Right atrium auricular region (tissue), 2 donors: ENCODE measurements at places on chromosomes 12 and 14. TPM values are rescaled to one million over a fixed set of nuclear protein-coding genes. Genes with fewer than 3 reads are reported as not detected.

GRCh38 chr14:101469382-101470247 lies 91.7 kb upstream of the DIO3 start:
- H3K4me1 ChIP-seq = no peaks in the 10 kb centered on the region
- H3K27ac ChIP-seq = no peak overlapping the region
- no peaks in the 10 kb centered on the region for H3K36me3 ChIP-seq
- peak; percentile 55 for DNase-seq
- no peaks in the 10 kb centered on the region for H3K27me3 ChIP-seq

Gene TECPR2
- 13.2 TPM for total RNA-seq

DNA sequence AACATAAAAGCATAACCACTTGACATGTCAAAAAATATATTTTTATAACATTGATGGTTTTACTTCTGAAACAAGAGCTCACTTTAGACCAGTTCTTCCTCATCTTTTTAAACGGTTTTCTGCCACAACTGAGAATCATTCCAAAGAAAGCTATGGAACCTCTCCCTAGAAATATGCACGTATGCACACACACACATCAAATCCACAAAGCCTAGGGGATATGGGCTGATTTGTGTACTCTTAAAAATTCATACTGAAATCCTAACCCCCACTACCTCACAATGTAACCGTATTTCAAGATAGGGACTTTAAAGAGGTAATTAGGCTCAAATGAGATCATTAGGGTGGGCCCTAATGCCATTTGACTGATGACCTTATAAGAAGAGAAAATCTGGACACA lies 19.3 kb downstream of the TMCC3 start:
- H3K36me3 ChIP-seq = no peaks in the 10 kb centered on the region
- no peak for DNase-seq

DNA sequence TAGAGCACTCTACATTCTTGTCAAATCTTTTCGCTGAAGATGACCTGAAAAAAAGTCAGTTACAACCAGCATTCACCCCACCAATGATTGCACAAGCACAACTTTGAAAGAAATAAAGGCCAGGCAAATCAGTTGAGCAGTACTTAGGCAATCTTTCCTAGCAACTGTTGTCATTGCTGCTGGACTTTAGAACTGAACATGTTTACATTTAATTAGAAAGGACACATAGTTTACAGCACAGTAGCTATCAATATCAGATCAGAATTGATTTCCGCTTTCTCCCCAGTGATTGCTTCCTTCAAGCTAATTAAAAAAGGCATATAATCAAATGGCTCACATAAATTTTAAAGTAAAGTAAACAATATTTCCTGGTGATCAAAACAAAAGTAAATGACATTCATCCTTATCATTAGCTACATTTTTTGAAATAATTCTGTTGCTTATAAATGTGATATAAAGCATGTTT lies 128.4 kb downstream of the FOXA1 start:
- no peaks in the 10 kb centered on the region for H3K27me3 ChIP-seq
- DNase-seq = no peak

DNA sequence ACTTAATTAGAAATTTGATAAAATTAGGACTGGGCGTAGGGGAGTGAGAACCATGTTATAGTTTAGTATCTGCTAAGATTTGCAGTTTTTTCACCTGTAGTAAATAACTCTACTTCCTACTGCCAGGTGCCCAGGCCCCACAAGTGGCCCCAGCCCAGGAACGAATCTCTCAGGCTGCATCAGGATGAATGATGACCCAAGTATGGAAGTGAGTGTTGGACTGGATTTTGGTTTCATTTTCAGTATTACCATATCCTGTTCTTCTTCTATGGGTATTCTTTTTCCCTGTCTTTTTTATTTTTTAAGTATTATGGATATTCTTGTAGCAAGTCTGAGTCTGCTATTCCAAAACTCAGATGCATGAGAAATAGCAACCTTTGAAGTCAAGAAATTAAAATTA lies 120.3 kb upstream of the BCAT1 start:
- H3K36me3 ChIP-seq = no peaks in the 10 kb centered on the region
- no peaks in the 10 kb centered on the region for H3K4me1 ChIP-seq
- H3K4me3 ChIP-seq = no peak overlapping the region
- no peak for DNase-seq

DNA sequence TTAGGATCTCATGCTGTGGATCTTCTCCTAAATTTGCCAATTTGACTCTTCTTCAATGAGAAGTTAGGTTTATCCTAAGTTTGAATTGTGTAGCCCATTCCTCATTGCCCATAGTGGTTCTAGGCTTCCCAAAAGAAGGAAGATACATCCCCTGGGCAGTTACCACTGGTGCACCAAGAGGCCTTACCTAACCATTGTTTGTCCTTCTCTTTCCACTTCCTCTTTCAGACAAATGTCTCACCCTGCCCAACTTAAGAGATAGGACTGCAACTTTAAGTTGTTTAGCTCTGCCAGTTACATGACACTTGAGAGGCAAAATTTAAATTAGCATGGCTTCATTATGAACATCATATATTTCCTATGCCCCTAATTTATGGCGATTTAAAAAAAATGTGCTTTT lies 9.4 kb upstream of the KCNH3 start:
- DNase-seq = no peak
- peaks cover 29% of the 10 kb centered on the region for H3K36me3 ChIP-seq
- no peaks in the 10 kb centered on the region for H3K4me1 ChIP-seq
- no peak overlapping the region for H3K4me3 ChIP-seq
- no peaks in the 10 kb centered on the region for H3K27me3 ChIP-seq
- no peak overlapping the region for H3K27ac ChIP-seq

DNA sequence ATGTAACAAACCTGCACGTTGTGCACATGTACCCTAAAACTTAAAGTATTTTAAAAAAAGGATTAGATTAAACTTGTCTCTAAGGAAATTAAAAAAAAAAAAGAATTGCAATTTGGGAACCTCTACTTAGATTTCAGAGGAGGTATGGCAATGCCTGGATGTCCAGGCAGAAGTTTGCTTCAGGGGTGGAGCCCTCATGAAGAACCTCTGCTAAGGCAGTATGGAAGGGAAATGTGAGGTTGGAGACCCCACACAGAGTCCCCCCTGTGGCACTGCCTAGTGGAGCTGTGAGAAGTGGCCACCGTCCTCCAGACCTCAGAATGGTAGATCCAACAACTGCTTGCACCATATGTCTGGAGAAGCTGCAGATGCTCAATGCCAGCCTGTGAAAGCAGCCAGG lies 279.6 kb upstream of the CCDC196 start:
- H3K27me3 ChIP-seq = no peaks in the 10 kb centered on the region
- H3K4me3 ChIP-seq = no peak overlapping the region
- no peaks in the 10 kb centered on the region for H3K36me3 ChIP-seq
- no peak for DNase-seq

Gene HSPB8
- 530 TPM for total RNA-seq

GRCh38 chr12:91889059-91889458 lies 256.6 kb downstream of the BTG1 start:
- H3K36me3 ChIP-seq = no peaks in the 10 kb centered on the region
- peaks cover 10% of the 10 kb centered on the region for H3K4me1 ChIP-seq
- no peak overlapping the region for H3K27ac ChIP-seq
- no peak overlapping the region for H3K4me3 ChIP-seq
- no peak for DNase-seq

Gene PLA2G1B
- total RNA-seq = not detected

Gene SLC2A14
- not detected for total RNA-seq

Gene LTBR
- total RNA-seq = 72.1 TPM

DNA sequence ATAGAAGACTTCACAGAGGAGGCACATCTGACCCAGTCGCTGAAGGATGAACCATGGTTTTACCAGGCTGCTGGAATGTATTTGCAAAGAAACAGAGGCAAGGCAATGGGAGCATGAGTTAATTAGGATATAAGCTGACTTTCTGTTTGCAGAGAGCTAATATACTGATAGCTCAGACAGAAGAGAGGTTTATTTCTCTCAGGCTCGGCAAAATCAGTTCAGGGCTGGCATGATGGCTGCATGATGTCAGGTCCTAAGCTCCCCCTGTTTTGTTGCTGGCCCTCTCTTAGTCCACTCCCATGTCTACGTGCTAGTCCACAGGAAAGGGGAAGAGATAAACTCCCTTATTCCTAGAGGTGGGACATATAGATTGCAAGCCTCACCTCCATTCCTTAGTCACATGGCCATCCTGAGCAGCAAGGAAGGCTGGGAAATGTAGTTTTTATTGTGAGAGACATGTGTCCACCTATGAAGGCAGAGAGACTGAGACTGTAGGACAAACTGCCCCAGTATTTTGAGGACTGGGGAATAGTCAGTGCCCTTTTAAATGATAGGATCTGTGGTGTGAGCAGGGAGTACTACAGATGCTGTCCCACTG lies 224.5 kb downstream of the VRK1 start:
- no peak for DNase-seq
- no peaks in the 10 kb centered on the region for H3K4me1 ChIP-seq
- no peaks in the 10 kb centered on the region for H3K36me3 ChIP-seq

- no peaks in the 10 kb centered on the region for H3K27me3 ChIP-seq
- no peaks in the 10 kb centered on the region for H3K36me3 ChIP-seq
- H3K4me1 ChIP-seq = no peaks in the 10 kb centered on the region
- no peak overlapping the region for H3K4me3 ChIP-seq
These were observed 424.5 kb downstream of the FOXG1 start for GRCh38 chr14:29191092-29191491.

- no peaks in the 10 kb centered on the region for H3K27me3 ChIP-seq
- no peak for DNase-seq
- no peaks in the 10 kb centered on the region for H3K36me3 ChIP-seq
- no peak overlapping the region for H3K27ac ChIP-seq
- H3K4me3 ChIP-seq = no peak overlapping the region
These were observed 34.2 kb upstream of the TRIM9 start for GRCh38 chr14:51129130-51129529.

GRCh38 chr14:52069307-52070050 lies 620 bp upstream of the NID2 start:
- H3K4me3 ChIP-seq = peak overlapping the region; percentile 67
- H3K4me1 ChIP-seq = no peaks in the 10 kb centered on the region
- DNase-seq = no peak
- no peaks in the 10 kb centered on the region for H3K36me3 ChIP-seq

Gene SLC2A3
- 13.7 TPM for total RNA-seq

DNA sequence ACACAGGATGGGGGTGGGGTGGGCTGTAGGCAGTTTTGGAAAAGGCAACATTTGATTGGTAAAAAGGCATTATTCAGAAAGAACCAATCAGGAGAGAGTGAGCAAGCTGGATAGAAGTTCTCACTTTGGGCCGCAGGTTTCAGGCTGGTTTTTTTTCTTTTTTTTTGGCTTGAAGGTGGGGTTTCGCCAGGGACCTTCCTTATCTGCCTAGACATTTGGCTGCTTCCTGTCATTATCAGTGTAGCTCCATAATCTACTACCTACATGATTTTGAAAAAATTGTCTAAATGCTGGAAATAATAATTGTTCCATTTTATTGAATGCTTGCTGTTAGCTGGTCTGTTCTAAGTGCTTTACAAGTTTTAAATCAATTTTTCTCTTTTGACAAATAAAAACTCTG lies 649.0 kb downstream of the TMTC2 start:
- no peak overlapping the region for H3K27ac ChIP-seq
- no peak for DNase-seq
- no peaks in the 10 kb centered on the region for H3K36me3 ChIP-seq
- H3K27me3 ChIP-seq = no peaks in the 10 kb centered on the region
- no peaks in the 10 kb centered on the region for H3K4me1 ChIP-seq
- no peak overlapping the region for H3K4me3 ChIP-seq

DNA sequence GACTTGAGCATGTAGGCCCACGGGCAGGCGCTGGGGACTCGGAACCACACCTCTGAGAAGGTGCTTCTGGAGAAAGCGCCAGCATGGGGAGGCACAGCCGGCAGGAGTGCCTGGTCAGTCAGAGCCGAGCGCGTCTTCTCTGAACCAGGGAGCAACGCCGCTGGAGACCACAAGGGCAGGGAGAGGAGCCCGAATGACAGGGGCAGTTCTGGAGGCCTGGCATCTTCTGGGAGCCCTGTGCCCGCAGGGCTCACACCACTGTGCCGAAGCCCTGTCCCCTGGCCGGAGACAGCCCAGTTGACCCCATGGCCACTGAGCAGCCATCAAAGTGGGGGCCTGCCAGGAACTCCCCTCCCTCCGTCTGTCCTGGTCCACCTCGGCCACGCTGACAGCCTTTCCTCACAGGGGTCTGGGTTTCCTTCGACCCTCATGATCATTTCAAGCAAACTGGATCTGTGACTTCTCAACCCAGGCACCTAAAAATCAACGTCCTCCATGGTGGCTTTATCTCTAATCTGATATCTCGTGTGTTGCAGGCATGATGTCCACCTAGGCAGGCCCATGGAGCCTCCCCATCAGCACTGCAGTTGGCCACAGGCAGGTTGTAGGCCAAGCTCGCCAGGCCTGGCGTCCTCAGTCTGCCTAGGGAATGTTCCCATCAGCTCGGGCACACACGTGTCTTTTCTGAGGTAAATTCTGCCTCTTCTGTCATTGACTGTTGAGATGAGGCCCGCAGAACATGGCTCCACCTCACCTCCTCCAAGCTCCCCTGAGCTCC lies 299.3 kb upstream of the RTL1 start:
- no peaks in the 10 kb centered on the region for H3K27me3 ChIP-seq
- H3K4me3 ChIP-seq = no peak overlapping the region
- no peaks in the 10 kb centered on the region for H3K36me3 ChIP-seq
- H3K4me1 ChIP-seq = no peaks in the 10 kb centered on the region
- DNase-seq = peak; percentile 38
- H3K27ac ChIP-seq = no peak overlapping the region

Gene STYK1
- 0.12 TPM for total RNA-seq

Gene VWF
- 189 TPM for total RNA-seq

- DNase-seq = no peak
- no peak overlapping the region for H3K4me3 ChIP-seq
- H3K27me3 ChIP-seq = no peaks in the 10 kb centered on the region
- H3K4me1 ChIP-seq = no peaks in the 10 kb centered on the region
- no peak overlapping the region for H3K27ac ChIP-seq
These were observed 113.9 kb downstream of the TMX1 start for GRCh38 chr14:51353901-51354300.

DNA sequence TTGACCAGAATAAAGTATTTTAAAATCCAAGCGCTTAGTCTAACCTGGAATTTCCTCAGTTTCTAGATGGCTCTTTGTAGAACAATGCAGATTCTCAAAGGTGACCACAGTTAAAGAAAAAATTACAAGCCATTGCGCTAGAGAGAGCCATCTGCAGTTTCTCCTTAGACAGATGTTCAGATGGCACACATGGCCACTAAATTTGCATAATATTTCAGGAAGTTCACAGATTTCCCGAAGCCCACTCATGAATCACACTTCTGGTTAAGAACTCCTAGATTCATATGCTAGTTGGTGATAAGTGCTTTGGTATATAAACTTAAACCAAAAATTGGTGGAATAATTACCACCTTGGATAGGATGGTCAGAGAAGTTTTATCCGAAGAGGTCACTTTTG lies 749 bp downstream of the AKAP3 start:
- no peaks in the 10 kb centered on the region for H3K27me3 ChIP-seq
- H3K36me3 ChIP-seq = no peaks in the 10 kb centered on the region
- H3K4me1 ChIP-seq = no peaks in the 10 kb centered on the region
- peak overlapping the region; percentile 79 for H3K27ac ChIP-seq
- no peak for DNase-seq

- H3K27me3 ChIP-seq = no peaks in the 10 kb centered on the region
- no peak overlapping the region for H3K27ac ChIP-seq
- H3K36me3 ChIP-seq = no peaks in the 10 kb centered on the region
- no peak overlapping the region for H3K4me3 ChIP-seq
- DNase-seq = no peak
These were observed 1395.1 kb downstream of the LRFN5 start for GRCh38 chr14:43001731-43002130.

Gene VRTN
- not detected for total RNA-seq

- peaks cover 19% of the 10 kb centered on the region for H3K4me1 ChIP-seq
- no peaks in the 10 kb centered on the region for H3K27me3 ChIP-seq
- H3K4me3 ChIP-seq = no peak overlapping the region
- DNase-seq = peak; percentile 59
- peaks cover 49% of the 10 kb centered on the region for H3K36me3 ChIP-seq
These were observed 32.5 kb downstream of the PSMC1 start for GRCh38 chr14:90288651-90289355.
